CD4-positive, alpha-beta T cell treated with Interleukin-15 for 4 hours (primary cell): ENCODE measurements at places on chromosomes 11 and 22.

GRCh38 chr22:33746501-33746928 is 173.8 kb downstream of the LARGE1 start:
- DNase-seq, result no peak

GRCh38 chr11:77672264-77672663 is 34.7 kb upstream of the CLNS1A start:
- no peak for DNase-seq

- peak; percentile 22 for DNase-seq
Measured at GRCh38 chr11:111944651-111945051, 7.5 kb downstream of the DIXDC1 start.

- DNase-seq, result peak; percentile 77
Measured at GRCh38 chr11:74988541-74989259, at the start of gene NEU3. NEU3 (plus strand) TSS chr11:74988933; CDS start chr11:74989061, 128 bp downstream.

GRCh38 chr11:123799438-123799837 is 6.7 kb downstream of the OR6M1 start:
- DNase-seq, result no peak

- peak; percentile 9 for DNase-seq
Measured at GRCh38 chr22:43867839-43868635, 5.7 kb upstream of the SULT4A1 start.

GRCh38 chr11:27938011-27938410 is 169.9 kb downstream of the KIF18A start:
- DNase-seq, result no peak

DNA sequence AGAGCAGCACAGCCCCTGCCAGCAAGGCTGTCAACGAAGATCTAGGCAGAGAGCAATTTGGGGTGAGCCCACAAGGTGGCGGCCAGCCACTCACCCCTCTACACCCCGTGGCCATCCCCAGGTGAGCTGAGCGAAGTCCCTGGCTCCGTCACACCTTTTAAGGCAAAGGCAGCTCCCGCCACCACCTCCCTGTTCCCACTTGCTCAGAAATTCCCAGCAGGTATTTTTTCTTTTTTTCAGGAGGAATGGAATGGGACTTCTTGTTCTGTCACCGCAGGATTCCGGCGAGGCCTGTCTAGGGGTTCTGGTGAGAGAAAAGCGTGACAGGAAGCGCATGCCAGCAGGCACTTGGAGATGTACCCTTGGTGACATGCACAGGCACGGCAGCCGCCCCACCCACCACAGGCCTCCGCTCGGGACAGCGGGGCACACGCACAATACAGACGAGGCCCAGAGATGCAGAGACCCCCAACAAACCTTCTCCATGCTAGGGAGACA is 10.0 kb downstream of the RPL3 start:
- no peak for DNase-seq

GRCh38 chr11:73420136-73420535 is 43.9 kb downstream of the RELT start:
- DNase-seq, result no peak

GRCh38 chr11:19625438-19625837 is 87.2 kb upstream of the NAV2 start:
- no peak for DNase-seq

DNA sequence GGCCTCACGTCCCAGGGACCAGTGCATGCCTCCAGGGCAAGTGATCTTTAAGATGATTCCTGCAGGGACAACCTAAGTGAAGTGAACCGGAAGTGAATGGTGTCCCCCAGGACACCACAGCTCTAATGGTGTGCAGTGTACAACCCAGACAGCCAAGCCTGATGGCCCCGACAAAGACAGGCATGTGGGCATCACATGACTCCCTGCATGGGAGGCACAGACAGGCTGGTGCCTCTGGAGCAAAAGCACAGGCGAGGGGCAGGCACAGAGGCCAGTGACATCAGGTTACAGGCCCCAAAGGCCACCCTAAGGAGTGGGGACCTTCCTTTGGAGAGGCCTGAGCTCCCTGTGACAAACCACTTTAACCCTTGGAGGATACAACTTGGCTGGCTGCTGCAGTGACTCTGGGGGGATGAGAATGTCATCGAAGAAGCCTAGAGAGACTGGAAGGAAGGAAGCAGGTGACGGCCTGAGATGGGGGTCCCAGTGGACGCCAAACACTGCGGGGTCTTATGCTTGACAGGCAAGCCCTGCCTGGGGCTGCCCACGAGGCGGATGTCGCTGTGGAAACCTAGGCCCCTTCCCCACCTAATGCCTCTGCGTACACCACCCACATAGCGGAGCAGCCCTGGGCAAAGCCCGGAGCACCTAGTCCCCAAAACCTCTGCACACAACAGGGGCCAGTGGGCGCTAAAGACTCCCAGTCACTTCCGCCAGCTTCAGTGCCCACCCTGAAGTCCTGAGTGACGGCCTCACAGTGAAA is 12.4 kb downstream of the POLR3H start:
- DNase-seq, result no peak
